Stimulated activated CD4-positive, alpha-beta T cell treated with anti-CD3 and anti-CD28 coated beads, Interleukin-15, amount 100 ng/mL, for 48 hours (primary cell): ENCODE measurements at places on chromosomes 4 and X.
A peak's percentile ranks its signal among the peaks of the same experiment; 100 is the strongest.

DNA sequence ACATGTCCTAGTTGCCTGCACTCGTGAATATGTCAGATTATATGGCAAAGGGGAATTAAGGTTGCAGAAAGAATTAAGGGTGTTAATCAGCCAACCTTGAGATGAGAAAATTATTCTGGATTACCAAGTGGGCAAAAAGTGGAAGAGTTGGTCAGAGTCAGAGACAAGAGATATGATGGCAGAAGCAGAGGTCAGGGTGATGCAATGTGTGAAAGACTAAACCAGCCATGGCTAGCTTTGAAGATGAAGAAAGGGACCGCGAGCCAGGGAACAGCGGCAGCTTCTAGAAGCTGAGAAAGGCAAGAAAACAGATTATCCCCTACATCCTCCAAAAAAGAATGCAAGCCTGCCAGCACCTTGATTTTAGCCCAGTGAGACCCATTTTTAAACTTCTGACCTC, 385.6 kb downstream of the HNRNPD start:
- DNase-seq = no peak

GRCh38 chr4:124635331-124635730, 77.2 kb downstream of the ANKRD50 start:
- DNase-seq = no peak

- peak; percentile 49 for DNase-seq
Observed at GRCh38 chr4:142815834-142816233, 30.3 kb downstream of the INPP4B start.

DNA sequence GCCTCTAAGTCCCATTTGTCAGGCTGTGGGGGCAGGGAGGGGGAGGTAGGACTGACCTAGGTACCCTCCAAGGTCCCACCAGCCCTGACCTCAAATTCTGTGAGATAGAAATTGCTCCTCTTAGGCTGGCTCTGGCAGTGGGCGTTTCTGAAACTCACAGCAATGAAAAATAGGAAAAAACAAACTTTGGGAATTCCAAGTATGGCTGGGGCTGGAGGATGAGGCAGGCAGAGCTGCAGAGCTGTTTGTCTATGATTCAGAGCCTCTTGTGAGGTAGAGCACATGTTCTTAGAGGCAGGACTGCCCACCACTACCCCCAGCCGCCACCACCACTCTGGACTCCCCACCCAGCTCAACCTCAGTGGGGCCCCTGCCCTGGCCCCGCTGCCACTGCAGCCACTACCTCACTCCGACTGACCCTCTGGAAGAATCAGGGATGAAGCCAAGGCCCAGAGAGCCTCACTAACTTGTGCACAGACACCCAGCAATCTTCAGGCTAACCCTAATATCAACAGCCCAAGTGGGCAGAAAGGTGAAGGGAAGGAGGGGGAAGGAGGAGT, 98.2 kb downstream of the PJA1 start:
- DNase-seq = no peak

DNA sequence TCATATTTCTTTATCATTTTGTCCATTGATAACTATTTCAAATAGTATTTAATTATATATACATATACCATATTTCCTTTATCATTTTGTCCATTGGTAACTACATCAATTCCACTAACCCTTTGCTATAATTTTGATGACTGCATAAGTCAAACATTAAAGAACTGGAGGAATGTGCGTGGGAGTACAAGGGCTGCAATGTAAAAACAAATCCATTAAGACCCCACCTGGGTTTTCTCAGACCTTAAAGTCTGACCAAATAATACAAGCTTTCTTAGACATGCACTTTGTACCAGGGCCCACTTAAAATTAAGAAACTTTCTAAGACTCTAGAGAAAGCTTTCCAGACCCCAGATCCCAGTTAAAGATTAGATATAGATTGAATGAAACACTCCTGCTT, 1622.4 kb upstream of the PCDH10 start:
- no peak for DNase-seq

GRCh38 chr4:41202356-41202755, 12.0 kb downstream of the APBB2 start:
- DNase-seq = no peak
